CD4-positive, alpha-beta T cell treated with Interleukin-15 for 1 hour (primary cell): ENCODE measurements at places on chromosomes 16 and 17.

- DNase-seq = no peak
These were observed 389.4 kb upstream of the GOT2 start for GRCh38 chr16:59123479-59123878.

- DNase-seq = no peak
These were observed 12.1 kb downstream of the ACLY start for GRCh38 chr17:41906465-41907184.

GRCh38 chr16:57538235-57538721 lies 1.9 kb upstream of the CCDC102A start:
- DNase-seq = no peak

DNA sequence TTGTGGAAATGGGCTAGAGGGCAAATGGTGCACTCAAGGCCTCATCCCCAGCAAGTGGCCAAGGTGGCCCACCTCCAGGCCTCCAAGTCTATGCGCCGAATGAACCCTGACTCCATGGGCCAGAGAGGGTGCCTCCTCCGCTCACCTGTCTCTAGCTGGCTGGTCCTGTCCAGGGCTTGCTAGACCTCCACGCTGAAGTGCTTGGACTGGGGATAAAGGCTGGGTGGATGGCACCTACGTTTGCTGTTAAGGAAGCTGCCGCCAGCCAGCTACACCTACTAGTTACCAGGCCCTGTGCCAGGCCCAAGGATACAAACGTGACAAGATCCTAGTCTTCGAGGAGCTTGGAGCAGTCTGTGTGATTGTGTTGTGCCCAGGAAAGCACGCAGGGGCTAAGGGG lies 739 bp upstream of the SGCA start:
- no peak for DNase-seq

- peak; percentile 56 for DNase-seq
These were observed 19.3 kb downstream of the GDE1 start for GRCh38 chr16:19502395-19503131.

- DNase-seq = no peak
These were observed 9.6 kb downstream of the MARVELD3 start for GRCh38 chr16:71635632-71636031.

GRCh38 chr16:75310541-75310940 lies 59.1 kb upstream of the BCAR1 start:
- no peak for DNase-seq

GRCh38 chr17:82871056-82871775 lies 31.4 kb upstream of the ZNF750 start:
- DNase-seq = peak; percentile 76

DNA sequence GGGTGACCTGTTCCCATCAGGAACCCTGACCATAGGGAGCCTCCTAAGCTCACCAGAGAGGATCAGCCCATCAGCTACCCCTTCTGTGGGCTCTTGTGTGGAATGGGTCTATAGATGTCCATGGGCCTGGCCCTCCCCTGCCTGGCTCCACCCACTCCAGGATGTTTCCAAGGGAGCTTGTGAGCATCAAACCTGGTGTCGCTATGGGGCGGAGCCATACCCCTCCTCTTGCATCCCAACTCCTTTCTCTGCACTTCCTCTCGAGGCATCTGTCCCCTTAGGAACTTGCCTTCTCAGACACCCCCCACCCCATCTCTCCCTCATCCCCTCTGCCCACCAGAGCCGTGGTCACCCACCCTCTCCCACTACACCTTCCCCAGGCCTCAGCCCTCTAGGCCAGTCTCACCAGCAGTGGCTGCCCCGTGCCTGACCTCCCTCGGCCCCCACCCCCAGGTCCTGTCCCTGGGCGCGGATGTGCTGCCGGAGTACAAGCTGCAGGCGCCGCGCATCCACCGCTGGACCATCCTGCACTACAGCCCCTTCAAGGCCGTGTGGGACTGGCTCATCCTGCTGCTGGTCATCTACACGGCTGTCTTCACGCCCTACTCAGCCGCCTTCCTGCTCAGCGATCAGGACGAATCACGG lies 10.4 kb downstream of the KCNH6 start:
- no peak for DNase-seq

DNA sequence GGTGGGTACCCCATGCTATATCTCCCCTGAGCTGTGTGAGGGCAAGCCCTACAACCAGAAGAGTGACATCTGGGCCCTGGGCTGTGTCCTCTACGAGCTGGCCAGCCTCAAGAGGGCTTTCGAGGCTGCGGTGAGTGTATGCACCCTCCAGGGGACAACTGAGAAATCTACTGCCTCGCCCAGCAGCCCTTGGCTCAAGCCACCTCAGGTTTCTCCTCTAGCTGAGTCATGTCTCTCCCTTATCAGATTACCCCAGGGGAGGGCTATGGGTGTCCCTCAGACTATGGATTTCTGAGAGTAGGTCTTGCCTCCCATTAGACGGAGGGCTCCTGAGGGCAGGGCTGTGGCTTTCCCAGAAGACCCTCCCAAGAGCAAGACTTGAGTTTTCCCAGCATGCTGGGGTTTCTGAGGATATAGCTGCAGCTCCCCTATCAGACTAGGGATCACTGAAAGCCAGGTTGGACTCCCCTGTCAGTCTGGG lies 6.7 kb downstream of the NEK8 start:
- no peak for DNase-seq

GRCh38 chr17:18960803-18961511 lies 9.0 kb downstream of the SLC5A10 start:
- peak; percentile 72 for DNase-seq

- peak; percentile 58 for DNase-seq
These were observed 17.9 kb upstream of the NDEL1 start for GRCh38 chr17:8417806-8418205.

DNA sequence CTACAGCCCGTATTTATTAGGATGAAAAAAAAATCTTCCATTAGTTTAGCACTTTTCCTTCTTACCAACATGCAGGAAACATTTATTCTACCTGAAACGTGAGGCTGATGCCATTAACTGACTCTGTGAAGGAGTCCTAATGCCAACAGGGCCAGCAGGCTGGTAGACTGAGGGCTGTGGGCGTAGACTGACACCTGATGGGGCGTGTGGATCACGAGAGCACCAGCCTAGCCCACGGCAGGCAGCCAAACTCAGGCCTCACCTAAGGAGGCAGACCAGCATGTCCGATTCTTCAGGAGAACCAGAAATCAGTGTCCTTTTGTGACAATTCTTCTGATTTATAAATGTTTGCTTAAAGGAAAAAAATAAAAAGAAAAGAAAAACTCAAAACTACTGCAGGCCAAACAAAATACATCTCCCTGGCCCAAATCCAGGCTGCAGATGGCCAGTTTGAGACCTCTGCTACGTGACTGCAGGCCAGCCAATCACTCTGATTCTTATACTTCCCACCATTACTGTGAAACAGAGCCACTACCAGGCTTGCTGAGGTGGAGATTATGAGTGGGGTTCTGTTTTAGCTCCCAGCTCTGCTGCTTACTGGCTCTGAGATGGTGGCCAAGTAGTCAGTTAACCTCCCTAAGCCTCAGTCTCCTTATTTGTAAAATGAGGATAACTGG lies 66.5 kb downstream of the GNAO1 start:
- DNase-seq = no peak

DNA sequence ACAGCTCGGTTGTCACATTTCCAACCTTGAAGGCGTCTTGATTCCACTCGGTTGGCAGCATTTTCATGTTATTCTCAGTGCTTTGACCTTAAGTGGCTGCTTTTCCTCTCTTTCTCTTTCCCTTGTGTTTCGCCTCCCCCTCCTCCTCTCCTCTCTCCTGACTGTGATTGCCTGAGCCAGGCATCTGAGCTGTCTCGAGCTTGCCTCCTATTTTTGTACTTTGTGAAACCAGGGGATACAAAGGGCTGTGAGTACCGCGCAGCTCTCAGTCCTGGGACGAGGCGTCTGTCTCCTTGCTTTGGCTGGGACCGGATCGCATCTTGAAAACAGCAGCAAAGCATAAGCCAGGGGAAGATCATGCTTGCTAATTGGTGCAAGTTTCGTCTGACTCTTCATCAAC lies 48.8 kb upstream of the SDK2 start:
- no peak for DNase-seq

GRCh38 chr17:7220593-7221277 lies 997 bp downstream of the ACADVL start:
- DNase-seq = peak; percentile 71

- DNase-seq = no peak
These were observed 1.6 kb downstream of the VAT1L start for GRCh38 chr16:77790009-77790372.

- DNase-seq = no peak
These were observed 152.7 kb upstream of the GSE1 start for GRCh38 chr16:85460252-85461021.

DNA sequence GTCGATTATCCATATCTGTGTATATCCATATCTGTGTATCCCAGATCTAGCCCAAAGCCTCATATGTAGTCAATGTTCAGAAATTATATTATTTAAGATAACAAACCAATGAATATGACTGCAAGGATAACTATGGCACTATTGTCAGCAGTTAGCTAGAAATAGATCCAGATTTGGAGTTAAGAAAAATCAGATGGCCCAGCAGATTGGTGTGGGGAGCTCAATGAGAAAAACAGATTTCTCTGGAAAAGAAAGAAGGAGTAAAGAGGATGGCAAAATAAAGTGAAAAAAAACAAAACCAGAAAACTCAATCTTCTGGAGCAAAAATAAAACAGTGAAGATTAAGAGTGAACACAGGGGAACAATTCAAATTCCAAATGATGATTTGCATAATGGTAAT lies 10.6 kb upstream of the CDH8 start:
- no peak for DNase-seq

- no peak for DNase-seq
These were observed 2.5 kb downstream of the MSRB1 start for GRCh38 chr16:1940273-1941161.

- no peak for DNase-seq
These were observed 15.6 kb upstream of the TMEM98 start for GRCh38 chr17:32912218-32912897.

- no peak for DNase-seq
These were observed 833 bp downstream of the WSCD1 start for GRCh38 chr17:6070913-6071511.

DNA sequence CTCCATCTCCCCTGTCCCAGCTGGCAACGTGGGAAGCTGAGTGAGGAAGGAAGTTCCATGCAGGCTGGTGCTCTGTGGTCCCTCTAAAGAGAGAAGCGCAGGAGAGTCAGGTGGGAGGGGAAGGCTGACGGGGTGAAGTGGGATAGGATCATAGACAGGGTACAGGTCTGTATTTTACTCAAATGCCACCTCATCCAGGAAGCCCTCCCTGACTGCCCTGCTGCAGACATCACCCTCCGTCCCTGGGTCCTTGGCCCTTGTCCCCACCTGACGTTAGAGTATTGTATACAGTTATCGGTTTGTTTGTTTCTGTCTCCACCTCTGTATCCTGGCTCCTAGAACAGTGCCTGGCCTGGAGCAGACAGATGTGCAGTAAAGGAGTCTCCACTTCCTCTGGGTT lies 11.7 kb downstream of the CANT1 start:
- DNase-seq = no peak

- DNase-seq = no peak
These were observed 29.8 kb downstream of the LIG3 start for GRCh38 chr17:35010093-35010492.

- peak; percentile 48 for DNase-seq
These were observed 44.6 kb upstream of the GSE1 start for GRCh38 chr16:85568519-85568918.

DNA sequence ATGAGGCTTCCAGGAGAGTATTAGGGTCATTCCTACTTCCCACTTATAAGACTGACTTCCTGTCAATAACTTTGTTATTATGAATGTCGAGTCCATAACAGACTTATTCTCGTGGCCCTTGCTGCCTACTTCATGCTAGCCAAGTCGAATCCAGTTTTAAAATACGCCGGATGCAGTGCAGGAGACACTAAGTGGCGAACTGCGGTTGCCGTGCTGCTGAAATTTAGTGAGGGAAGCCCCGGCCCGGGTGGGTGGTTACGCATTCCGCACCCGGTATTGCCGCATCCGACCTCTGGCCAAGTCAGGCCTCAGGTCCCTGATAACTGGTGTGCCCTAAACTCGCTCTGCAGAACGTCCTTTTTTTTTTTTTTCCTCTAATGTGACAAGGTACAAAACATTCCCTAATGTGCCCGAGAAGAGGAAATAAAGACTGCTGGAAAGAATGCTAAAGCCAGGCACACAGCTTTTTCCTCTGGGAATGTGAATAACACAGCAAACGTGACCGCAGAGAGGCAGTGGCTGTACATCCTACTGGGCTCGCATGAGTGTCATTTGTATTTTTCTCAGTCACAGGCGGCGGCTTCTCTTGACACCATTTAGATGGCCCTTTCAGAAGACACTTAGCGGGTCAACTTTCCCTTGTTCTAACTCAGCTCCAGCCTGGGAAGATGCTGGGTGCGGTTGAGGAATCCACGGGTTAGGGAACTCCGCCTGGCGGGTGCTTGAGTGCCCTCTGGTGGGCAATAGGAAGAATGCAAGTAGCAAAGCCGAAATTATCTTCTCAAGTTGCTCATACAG lies 7.1 kb upstream of the AKTIP start:
- DNase-seq = peak; percentile 56

DNA sequence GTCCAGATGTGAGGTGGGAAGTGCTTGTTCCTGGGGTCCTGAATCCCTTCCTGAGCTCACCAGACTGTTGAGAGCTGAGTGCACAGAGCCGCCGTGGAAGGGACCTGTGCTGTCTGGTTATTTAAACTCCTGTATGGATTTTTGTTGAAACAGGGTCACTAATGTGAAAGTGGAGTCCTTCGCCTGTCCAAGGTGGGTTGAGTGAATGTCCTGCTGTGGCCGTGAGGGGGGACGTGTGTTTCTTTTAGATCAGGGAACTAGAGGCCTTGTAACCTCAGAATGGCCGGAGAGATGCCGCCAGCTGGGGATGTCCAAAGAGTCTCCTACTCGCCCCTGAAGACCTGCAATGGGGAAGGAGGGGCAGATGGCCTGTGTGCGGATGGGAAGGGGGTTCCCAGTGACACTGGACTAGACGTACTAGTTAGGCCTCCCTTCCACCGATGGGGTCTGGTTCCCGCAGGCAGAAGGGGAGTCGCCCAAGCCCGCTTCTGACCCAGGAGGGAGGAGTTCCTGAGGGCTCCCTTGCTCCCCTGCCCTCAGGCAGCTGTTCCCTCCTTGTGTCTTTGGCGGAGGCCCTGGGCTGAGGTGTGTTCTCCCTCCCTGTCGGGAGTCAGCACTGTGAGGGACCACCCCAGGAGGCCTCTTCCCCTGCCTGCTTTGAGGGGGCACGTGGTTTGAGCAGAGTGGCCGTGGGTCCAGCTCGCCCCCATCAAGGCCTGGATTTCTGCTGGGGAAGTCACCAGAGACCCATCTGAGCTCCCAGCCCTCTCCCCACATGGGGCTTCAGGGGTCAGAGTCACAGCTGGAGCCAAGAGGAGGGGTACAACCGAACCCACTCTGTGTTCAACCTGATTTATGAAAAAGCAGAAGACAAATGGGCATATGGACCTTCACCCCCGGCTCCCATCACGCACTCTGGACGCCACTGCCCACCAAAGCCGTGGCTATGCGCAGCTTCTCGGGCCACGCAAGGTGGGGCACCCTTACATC lies 30.9 kb downstream of the OR1D5 start:
- no peak for DNase-seq

- DNase-seq = no peak
These were observed 174.1 kb upstream of the MPHOSPH6 start for GRCh38 chr16:82344157-82344556.
